Occipital lobe (tissue), 3 donors: ENCODE measurements at places on chromosomes 12 and 14. TPM values are rescaled to one million over a fixed set of nuclear protein-coding genes. Genes with fewer than 3 reads are reported as not detected.

Gene DCN
- 46.3 TPM for total RNA-seq

Gene FAM234B
- total RNA-seq, result 52.7 TPM

Gene LYZ
- total RNA-seq, result 4.5 TPM

Gene IFNG-AS1
- not detected for total RNA-seq

Gene GON7
- total RNA-seq, result 11.9 TPM

Gene RNASE7
- total RNA-seq, result not detected

Gene POTEG
- total RNA-seq, result not detected

Gene TAS2R9
- 1.2 TPM for total RNA-seq

Gene ITGA7
- 6.2 TPM for total RNA-seq

Gene SERPINA10
- not detected for total RNA-seq

Gene POU6F1
- 14.5 TPM for total RNA-seq

Gene SCN8A
- total RNA-seq, result 51.2 TPM

Gene IL22
- not detected for total RNA-seq

Gene KERA
- 3.0 TPM for total RNA-seq

Gene SLC6A13
- 10.0 TPM for total RNA-seq

Gene HHIPL1
- total RNA-seq, result 6.4 TPM

Gene ST8SIA1
- total RNA-seq, result 29.6 TPM

Gene C14orf180
- not detected for total RNA-seq

Gene LRRC43
- 1.2 TPM for total RNA-seq

Gene IGF1
- total RNA-seq, result 5.5 TPM
